ENCODE measurements at places on chromosomes 11 and 22.

DNA sequence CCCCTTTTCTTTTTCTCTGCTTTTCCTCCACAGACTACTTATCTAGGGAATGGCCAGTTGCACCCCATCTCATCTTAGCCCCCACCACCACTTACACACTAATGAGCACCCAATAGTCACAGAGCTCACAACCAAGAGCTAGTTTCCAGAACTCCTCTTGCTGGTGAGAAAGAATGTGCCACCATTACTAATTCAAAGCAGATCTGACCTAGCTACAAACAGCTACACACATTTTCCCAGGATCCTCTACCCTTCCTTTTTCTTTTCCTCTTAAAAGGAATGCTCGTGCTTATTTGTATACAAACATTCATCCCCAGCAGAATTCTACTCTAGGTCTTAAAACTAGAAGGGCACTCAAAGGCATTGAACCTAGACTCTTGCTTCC is 136.8 kb downstream of the CD44 start:
- ATAC-seq: no peak

DNA sequence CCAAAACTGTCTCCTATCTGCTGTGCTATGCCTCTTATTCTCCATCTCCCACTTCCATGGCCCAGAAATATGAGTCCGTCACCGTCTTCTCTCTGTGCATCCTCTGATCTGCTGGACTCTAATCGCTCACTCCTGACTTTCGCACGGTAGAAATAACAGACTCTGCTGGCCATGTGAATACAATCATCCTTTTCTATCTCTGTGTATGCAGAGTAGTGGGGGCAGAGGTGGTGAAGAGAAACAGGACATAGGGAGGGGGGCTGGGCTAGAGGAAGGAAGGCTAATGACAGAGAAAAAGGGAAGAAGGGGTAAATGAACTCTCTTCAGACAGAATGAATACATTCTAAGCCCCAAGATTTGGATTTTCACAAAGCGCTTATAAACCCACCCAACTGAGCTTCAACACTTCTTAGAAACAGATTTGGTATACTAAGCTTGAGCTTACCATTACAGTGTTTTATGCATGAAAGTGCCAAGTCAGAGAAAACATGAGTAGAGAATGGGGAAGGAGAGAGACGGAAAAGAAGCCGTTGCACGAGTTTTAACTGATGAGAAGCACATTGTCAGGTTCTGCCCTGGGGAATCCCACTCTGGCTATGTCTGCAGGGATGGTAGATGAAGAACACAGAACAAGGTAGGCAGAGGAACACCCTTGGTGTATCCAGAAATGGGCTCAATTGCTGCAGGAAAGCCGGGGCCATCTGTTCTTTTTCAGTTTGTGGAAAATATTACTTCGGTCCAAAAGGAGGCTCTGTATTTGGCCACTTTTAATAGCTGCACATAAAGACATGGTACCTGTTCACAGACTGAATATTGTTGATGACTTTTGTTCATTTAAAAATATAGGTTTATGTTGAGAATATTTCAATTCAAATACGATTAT is 324.7 kb downstream of the ETS1 start:
- ATAC-seq: no peak

- ATAC-seq: peak; percentile 85
Measured at GRCh38 chr11:11171854-11172253, 181.2 kb downstream of the CSNK2A3 start.

DNA sequence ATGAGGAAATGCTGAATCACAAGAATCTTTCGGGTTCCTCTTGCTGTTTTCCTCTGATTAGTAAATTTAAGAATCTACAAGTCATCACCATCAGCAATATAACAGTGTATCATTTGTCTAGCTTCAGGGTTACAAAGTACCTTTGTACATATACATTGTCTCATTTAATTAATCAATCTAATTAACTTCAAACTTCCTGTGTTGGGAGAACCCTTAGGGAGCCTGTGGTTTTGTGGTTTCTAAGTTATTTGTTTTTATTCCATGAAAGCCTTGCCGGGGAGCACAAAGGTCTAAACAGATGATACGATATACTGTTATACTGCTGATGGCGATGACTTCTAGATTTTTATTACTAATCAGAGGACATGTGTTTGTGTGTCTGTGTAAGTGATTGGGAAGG is 41.0 kb downstream of the TIMP3 start:
- ATAC-seq: no peak

- ATAC-seq: no peak
Measured at GRCh38 chr11:119421941-119422808, 797 bp downstream of the THY1 start.

- ATAC-seq: no peak
Measured at GRCh38 chr11:16811136-16812020, 72.9 kb downstream of the C11orf58 start.

- ATAC-seq: no peak
Measured at GRCh38 chr11:35307221-35307621, 112.1 kb downstream of the SLC1A2 start.

- no peak for ATAC-seq
Measured at GRCh38 chr22:41813726-41814410, 13.4 kb downstream of the CCDC134 start.

DNA sequence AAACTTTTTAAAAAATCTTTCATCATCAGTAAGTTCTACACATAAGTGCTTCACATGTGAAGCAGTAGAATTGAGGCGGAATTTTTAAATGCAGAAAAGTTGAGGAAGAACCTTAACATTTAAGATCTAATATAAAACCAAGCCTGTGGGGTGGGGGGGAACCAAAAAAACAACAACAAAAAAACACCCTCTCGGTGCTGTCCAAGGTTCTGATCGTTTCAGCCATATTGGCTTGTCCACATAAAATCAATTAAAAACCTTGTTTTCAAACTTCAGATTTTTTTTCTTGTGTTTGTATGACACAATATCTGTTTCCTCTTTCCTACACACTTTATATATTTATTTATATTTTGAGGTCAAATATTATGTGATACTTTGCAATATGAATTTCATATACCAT is 130.0 kb downstream of the WNT7B start:
- no peak for ATAC-seq

GRCh38 chr22:50726643-50727340 is 11.2 kb upstream of the ACR start:
- ATAC-seq: no peak

Measured in activated CD4-positive, CD25-positive, alpha-beta regulatory T cell treated with anti-CD3 and anti-CD28 coated beads, Interleukin-2, amount 50 U/mL, for 24 hours (primary cell).